Activated CD8-positive, alpha-beta memory T cell treated with anti-CD3 and anti-CD28 coated beads, Interleukin-2, amount 10 ng/mL, durations not matched to agents 7 days and 5 days (primary cell): ENCODE measurements at places on chromosomes 2 and 18. TPM values are rescaled to one million over a fixed set of nuclear protein-coding genes. Genes with fewer than 3 reads are reported as not detected.

DNA sequence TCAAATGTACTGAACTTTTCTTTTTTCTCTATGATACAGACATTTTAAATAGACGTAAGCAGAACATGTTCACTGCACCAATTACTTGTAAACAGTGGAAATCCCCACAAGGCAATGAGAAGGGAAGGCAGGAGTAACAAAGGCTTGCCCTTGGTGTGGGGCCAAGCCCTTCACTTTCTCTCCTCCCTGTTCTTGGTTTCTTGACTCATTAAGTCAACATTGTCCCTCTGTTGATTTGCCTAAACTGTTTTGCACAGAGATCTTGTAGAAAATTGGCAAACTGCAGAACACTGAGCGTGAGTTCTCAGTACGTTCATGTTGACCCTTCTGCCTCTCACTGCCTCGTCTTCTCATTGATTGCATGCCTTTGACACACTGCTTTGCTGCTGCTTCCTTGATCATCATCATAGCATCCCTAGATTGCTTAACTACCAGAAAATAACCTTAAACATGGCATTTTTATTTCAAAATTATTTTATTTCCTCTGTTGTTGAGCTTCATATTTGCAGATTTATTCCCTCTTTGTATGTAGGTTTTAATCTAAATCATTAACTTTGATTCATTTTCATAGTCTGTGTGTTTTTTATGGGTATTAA is 257.7 kb downstream of the PTGR3 start:
- peaks cover 14% of the 10 kb centered on the region for H3K4me1 ChIP-seq
- no peak for DNase-seq
- no peaks in the 10 kb centered on the region for H3K27me3 ChIP-seq
- no peaks in the 10 kb centered on the region for H3K36me3 ChIP-seq

- no peak for DNase-seq
- no peaks in the 10 kb centered on the region for H3K27me3 ChIP-seq
- H3K4me3 ChIP-seq, result no peak overlapping the region
- peaks cover 20% of the 10 kb centered on the region for H3K4me1 ChIP-seq
These were observed 303.9 kb downstream of the ZNF407 start for GRCh38 chr18:74901362-74902146.

DNA sequence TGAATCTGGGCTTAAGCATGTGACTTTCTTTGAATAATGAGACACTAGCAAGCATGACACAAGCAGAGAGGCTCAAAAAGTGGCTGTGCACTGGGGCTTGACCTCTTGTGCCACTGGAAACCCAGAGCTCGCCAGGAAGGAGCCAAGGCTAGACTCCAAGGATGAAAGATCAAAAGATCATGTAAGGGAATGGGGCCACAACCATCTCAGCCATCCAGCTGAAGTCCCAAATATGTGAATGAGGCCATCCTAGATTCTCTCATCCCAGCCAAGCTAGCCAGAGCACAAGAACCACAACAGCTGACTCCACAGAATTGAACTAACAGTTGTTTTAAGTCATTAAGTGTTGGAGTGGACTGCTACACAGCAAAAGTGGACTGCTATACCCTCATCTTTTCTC is 288.1 kb downstream of the CCDC178 start:
- no peaks in the 10 kb centered on the region for H3K4me1 ChIP-seq
- no peak overlapping the region for H3K27ac ChIP-seq
- H3K4me3 ChIP-seq, result no peak overlapping the region
- H3K36me3 ChIP-seq, result no peaks in the 10 kb centered on the region

GRCh38 chr18:75698861-75699260 is 271.4 kb upstream of the SMIM21 start:
- no peak overlapping the region for H3K27ac ChIP-seq
- H3K27me3 ChIP-seq, result no peaks in the 10 kb centered on the region
- H3K36me3 ChIP-seq, result no peaks in the 10 kb centered on the region
- H3K4me3 ChIP-seq, result no peak overlapping the region

DNA sequence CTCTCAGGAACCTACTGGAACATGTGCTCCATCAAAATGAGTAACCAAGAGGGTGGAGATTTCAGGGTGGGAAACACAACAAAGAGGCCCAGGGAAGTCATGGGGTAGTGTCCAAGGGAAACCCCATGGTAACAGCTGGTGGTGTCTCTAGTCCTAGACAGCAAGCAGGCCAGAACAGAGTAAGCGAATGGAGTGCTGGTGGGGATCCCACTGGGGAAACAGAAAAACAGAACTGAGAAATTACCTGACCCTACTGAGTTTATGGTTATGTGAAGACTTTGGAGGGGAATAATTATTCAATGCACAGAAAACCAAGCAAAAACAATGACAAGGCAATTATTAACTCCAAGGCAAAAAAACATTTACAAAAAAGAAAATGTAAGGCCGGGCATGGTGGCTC is 16.9 kb downstream of the ERCC3 start:
- H3K27ac ChIP-seq, result peak overlapping the region; percentile 12
- H3K36me3 ChIP-seq, result peaks cover 65% of the 10 kb centered on the region
- H3K4me1 ChIP-seq, result peaks cover 2% of the 10 kb centered on the region
- no peaks in the 10 kb centered on the region for H3K27me3 ChIP-seq
- DNase-seq, result no peak

SLC35F6 gene
- total RNA-seq, result 17.2 TPM

GRCh38 chr2:76469066-76469465 is 758.4 kb upstream of the GCFC2 start:
- no peaks in the 10 kb centered on the region for H3K4me1 ChIP-seq
- DNase-seq, result no peak
- no peak overlapping the region for H3K4me3 ChIP-seq
- no peaks in the 10 kb centered on the region for H3K27me3 ChIP-seq
- no peaks in the 10 kb centered on the region for H3K36me3 ChIP-seq

- no peaks in the 10 kb centered on the region for H3K4me1 ChIP-seq
- DNase-seq, result no peak
- no peak overlapping the region for H3K4me3 ChIP-seq
- H3K27me3 ChIP-seq, result no peaks in the 10 kb centered on the region
- no peaks in the 10 kb centered on the region for H3K36me3 ChIP-seq
- H3K27ac ChIP-seq, result no peak overlapping the region
These were observed 596.0 kb downstream of the LRP1B start for GRCh38 chr2:141534666-141535362.

- H3K27ac ChIP-seq, result no peak overlapping the region
- H3K4me1 ChIP-seq, result peaks cover 8% of the 10 kb centered on the region
- H3K36me3 ChIP-seq, result no peaks in the 10 kb centered on the region
- DNase-seq, result no peak
- no peak overlapping the region for H3K4me3 ChIP-seq
These were observed 116.2 kb downstream of the TANC1 start for GRCh38 chr2:159084384-159085370.

DNA sequence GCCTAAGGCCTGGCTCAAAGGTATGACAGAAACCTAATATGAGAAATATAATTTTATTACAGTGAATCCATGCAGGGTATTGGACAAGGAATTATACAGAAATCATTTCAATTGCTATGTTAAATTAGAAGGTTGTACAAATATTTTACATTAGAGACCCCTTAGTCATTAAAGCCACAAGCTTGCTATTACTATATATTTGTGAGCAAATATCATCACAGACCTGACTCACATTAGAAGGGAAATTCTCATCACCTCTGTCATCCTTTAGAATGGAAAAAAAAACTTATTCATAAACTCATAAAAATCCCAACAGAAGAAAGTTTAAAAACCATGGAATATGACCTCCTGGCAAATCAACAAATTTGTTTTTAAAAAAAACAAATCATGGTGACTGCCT is 277.9 kb downstream of the DCC start:
- no peak overlapping the region for H3K27ac ChIP-seq
- no peaks in the 10 kb centered on the region for H3K4me1 ChIP-seq
- H3K4me3 ChIP-seq, result no peak overlapping the region
- no peak for DNase-seq
- no peaks in the 10 kb centered on the region for H3K27me3 ChIP-seq

PID1 gene
- not detected for total RNA-seq

GRCh38 chr2:70828115-70828514 is 7.5 kb downstream of the CD207 start:
- DNase-seq, result no peak
- H3K27ac ChIP-seq, result no peak overlapping the region
- H3K36me3 ChIP-seq, result no peaks in the 10 kb centered on the region
- peaks cover 16% of the 10 kb centered on the region for H3K4me1 ChIP-seq

DDX18 gene
- total RNA-seq, result 78.2 TPM

SEPTIN10 gene
- total RNA-seq, result not detected

- DNase-seq, result no peak
- H3K4me1 ChIP-seq, result no peaks in the 10 kb centered on the region
- no peak overlapping the region for H3K4me3 ChIP-seq
- no peaks in the 10 kb centered on the region for H3K27me3 ChIP-seq
These were observed 185.5 kb downstream of the MYCN start for GRCh38 chr2:16125614-16126516.

- peaks cover 39% of the 10 kb centered on the region for H3K27me3 ChIP-seq
- no peaks in the 10 kb centered on the region for H3K36me3 ChIP-seq
- H3K4me1 ChIP-seq, result peaks cover 5% of the 10 kb centered on the region
- H3K27ac ChIP-seq, result no peak overlapping the region
- DNase-seq, result no peak
- H3K4me3 ChIP-seq, result no peak overlapping the region
These were observed 213.4 kb downstream of the CDCA7 start for GRCh38 chr2:173568054-173568453.

CPO gene
- total RNA-seq, result not detected

DNA sequence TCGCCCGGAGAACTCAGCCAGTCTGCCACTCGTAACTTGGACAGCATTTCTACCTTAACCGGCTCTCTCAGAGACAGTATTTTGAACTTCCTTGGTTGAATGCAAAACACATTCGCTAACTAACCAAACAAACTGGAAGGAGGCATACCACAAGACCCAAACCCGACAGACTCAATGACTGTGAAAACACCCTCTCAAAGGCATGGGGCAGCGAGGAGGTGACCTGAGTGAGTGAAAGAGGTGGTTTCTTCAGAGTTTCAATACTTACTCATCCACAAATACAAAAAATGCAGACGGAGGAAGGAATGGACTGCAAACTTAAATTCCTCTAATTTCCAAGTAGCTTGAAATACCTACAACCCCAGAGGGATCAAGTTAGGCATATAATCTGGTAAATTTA is 132.9 kb downstream of the GAREM1 start:
- H3K4me1 ChIP-seq, result no peaks in the 10 kb centered on the region
- H3K27me3 ChIP-seq, result no peaks in the 10 kb centered on the region
- no peak overlapping the region for H3K27ac ChIP-seq
- H3K36me3 ChIP-seq, result no peaks in the 10 kb centered on the region

GRCh38 chr18:13430663-13431062 is 212.1 kb downstream of the LDLRAD4 start:
- H3K27ac ChIP-seq, result no peak overlapping the region
- no peaks in the 10 kb centered on the region for H3K36me3 ChIP-seq
- H3K4me3 ChIP-seq, result no peak overlapping the region
- peaks cover 6% of the 10 kb centered on the region for H3K27me3 ChIP-seq
- H3K4me1 ChIP-seq, result peaks cover 19% of the 10 kb centered on the region

- no peaks in the 10 kb centered on the region for H3K27me3 ChIP-seq
- no peaks in the 10 kb centered on the region for H3K36me3 ChIP-seq
- no peak for DNase-seq
These were observed 65.9 kb downstream of the TMEM247 start for GRCh38 chr2:46545015-46545839.

CHST9 gene
- not detected for total RNA-seq

DNA sequence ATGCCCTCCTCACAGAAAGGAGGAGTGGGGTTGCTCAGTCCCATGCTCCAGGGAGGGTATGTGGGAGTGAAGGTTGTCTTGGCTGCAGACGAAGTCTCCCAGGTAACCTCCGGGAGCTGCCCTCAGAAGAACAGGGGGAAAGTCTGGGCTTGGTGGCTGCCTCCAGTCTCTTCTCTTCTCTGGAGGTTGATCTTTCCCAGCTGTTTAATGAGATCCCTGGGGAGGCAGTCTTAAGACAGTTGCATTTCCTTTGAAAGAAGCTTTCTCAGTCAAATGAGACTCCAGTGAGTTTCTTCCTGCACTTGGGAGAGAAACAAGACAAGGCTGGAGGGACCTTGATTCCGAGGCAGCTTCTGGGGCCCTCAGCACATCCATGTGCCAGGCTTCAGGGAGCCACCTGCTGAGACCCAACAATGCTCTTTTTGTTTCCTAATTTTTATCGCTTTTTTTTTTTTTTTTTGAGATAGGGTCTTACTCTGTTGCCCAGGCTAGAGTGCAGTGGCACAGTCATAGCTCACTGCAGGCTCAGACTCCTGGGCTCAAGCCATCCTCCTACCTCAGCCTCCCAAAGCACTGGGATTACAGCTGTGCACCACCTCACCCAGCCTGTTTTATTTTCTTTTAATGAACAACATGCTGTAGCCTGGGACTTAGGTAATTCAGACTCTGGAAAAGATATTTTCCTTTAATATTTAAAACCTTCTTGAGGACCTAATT is 71.7 kb upstream of the TPO start:
- H3K4me3 ChIP-seq, result no peak overlapping the region
- no peak overlapping the region for H3K27ac ChIP-seq
- H3K36me3 ChIP-seq, result no peaks in the 10 kb centered on the region
